ENCODE measurements at places on chromosomes 3 and 15.

- DNase-seq = no peak
Measured at GRCh38 chr3:72517921-72518424, 330.3 kb downstream of the SHQ1 start.

DNA sequence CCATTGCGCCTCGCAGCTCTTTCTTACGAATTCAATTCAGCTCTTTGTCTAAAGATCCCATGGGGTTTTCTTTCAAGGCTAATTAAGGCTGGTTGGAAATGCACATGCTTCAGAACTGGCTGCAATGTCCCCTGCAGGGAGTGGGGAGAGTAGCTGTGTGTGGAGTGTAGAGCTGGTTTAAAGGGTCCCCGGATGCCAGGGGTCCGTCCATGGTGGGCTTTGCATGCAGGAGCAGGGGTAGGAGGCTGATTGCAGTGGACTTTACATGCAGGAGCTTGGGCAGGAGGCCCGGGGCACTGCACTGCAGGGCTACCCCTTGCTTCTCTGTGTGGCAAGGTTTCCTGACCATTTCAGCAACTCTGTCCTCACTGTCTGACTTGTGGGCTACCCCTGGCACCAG, 261.6 kb upstream of the LYSMD4 start:
- no peak for DNase-seq

GRCh38 chr3:13393427-13394360, 26.4 kb downstream of the NUP210 start:
- no peak for DNase-seq

DNA sequence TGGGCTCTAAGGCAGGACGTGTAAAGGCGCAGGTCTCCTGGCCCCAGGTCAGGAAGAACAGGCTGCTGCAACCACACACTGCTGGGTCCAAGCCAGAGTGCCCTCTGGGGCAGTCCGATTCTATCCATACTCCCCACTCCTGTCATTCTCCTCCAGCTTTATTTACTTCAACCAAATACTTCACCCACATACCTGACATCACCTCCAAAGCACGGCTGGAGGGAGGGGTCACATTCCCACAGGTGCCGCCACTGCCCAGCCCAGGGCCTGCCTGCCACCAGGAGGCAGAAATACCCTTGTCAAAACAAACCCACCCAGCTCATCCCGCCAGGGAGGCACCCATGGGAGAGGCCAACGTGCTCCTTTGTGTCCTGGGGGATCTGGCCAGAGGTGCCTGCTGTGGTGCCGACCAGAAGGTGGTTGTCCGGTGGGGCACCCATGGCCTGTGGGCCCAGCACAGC, 100.4 kb downstream of the DAPK2 start:
- no peak for DNase-seq

- DNase-seq = peak; percentile 1
Measured at GRCh38 chr15:34436126-34436955, 1.3 kb downstream of the GOLGA8A start.

DNA sequence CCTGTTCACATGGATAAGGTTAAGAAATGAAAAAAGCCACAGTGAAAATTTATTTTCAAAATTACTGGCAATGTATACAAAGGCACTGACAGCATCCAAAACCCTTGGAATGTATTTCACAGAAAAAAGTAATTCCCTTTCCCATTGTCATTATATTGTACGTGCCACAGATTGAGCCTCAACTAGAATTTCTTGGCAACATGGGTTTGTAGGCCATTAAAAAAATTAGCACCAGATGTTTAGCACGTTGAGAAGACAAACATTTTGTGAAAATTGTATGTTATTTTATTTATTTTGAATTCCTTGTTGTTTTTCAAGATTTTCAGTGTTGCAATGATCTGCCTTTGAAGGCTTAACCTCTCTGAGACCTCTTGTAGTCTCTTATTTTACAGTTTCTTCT, 76.3 kb upstream of the EPHB3 start:
- DNase-seq = no peak

DNA sequence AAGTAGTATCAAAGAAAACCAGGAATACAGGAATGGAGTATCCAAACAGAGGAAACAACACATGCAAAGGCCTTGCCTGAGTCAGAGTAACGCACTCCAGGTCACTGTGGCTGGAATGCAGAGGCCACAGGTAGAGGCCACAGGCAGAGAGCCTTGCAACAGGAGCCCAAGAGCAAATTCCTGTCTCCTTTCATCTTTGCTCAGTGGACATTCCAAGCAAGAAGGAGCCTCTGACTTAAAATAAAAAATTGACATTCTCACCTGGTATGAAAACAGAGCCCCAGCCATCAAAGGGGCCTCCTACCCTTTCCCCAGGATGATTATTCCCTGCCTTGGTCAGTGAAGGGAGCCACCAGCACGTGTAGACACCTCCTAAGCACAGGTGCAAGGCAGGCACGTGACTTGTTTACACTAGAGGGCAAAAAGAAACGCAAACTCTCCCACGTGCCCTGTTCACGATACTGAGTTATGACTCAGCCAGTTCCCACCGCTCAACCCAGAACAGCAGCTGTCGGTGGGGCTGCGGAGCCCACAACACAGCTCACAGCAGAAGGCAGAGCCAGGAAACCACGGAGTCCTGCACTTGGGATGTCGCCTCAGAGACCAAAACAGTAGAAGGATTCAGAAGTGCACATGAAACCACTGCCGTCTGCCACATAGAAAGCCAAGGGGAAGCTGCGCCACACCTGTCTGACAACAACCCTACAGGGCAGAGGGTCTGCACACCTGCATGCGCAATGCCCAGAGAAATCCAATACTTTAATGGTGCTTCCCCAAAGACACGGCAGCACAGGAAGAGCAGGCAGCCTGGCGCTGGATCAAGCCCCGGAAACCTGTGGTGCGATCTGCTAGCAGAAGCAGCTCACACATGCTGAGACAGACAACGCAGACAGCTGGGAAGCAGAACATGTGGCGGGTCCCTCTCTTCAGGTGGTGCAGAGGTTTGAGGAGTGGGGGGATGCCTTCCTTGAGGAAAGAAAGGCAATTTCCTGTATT, 52.1 kb downstream of the ITGB5 start:
- DNase-seq = peak; percentile 50

DNA sequence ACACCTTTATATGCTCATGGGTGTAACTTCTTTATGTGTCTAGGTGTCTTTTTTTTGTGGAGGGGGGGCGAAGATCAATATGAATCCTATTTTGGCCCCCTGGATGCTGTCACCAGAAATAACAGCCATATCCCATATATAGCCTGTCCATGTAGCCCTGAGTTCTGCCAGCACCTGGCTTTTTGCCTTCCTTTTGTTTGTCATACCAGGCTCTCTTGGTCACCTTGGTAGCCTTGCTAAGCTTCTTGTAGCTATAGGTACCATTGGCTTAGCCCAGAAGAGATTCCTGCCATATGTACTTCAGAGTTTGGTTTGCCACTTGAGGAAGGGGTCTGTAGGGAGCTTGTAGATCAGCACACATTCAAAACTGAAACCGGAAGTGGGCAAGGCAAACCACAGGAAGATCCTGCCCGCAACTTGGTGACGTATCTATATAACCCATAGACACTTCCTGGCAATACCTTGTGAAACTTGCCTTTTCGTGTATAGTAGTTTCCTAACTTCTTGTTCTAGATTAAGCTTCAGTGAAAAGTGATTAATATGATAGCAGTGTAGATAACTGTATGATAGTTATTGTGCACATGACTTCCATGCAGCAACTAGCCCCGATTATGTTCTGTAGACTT, 11.9 kb downstream of the RASA2 start:
- peak; percentile 92 for DNase-seq

- DNase-seq = no peak
Measured at GRCh38 chr3:21170964-21171363, 580.0 kb downstream of the ZNF385D start.

DNA sequence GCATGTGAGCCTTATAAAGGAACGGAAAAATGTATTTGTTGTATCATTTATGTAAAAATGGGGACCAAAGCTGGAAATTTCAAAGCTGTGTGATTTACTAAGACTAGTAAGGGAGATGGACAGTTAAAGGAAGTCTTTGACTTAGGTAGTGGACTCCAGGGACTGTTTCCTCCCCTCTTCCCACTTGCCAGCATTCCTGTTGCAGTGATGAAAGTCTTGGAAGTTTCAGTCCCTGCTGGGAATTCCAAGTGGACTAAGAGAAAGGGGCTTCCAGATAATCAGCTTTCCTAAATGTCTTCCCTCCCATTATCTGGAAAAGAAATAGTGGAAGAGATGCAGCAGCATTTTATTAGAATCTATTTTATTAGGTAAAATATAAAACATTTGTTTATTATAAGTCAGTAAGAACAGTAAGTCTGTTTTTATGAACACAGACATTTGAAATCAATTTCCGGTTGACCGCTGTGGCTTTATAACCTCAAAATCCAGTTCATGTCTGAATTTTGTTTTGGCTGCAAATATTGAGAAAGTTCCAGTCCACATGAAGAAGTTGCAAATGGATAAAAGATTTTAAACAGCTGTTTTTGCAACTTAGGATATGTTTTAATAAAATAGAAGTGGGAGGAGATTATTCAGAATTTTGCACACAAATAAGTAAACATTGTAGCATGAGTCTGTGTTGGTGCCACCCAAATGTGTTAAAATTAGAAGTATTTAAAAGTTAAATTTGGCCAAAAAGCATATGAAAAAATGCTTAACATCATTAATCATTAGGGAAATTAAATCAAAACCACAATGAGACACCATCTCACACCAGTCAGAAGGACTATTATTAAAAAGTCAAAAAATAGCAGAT, 141.8 kb downstream of the IL20RB start:
- DNase-seq = no peak

- DNase-seq = no peak
Measured at GRCh38 chr15:35540885-35541284, 5.1 kb downstream of the DPH6 start.

GRCh38 chr3:48478626-48479555, 25.1 kb downstream of the SHISA5 start:
- DNase-seq = no peak

GRCh38 chr3:105866656-105867653, 1.9 kb downstream of the CBLB start:
- peak; percentile 59 for DNase-seq

DNA sequence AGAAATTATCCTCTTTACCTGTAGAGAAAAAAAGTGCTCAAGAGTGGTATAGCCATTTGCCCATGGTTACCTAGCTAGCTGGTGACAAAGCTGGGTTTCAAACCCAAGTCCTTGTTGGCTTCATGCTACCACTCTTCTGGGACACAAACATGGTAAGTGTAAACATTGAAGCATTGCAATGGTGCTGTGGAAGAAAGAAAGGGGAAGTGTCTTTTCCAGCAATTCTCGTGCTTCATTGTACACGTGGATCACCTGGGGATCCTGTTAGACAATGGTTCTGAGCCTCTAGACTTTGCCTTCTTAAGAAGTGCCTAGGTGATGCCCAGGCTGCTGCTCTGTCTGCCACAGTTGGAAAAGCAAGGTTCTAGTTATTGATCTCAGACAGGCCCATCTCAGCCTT, 134.8 kb upstream of the CTNNB1 start:
- DNase-seq = no peak

GRCh38 chr3:30752491-30752890, 142.0 kb downstream of the GADL1 start:
- DNase-seq = no peak

DNA sequence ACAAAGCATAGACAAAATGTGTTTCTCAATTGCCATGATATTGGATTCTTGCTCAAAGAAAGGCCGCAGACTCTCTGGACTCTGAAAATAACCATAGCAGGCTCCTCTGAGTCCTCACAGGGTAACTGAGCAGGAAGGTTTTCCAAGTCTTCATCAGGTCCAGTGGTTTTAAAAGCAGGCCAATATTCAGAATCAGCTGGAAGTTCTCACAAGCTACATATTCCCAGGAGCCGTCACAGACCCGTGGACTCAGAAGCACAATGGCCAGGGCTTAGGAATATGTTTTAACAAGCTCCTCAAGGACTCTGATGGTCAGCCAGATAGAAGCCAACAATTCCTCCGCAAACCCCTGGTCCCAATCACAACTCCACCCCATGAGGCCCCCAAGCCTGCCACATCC, 256.1 kb upstream of the ADAMTS9 start:
- DNase-seq = no peak

- DNase-seq = peak; percentile 60
Measured at GRCh38 chr3:126924458-126924857, 58.5 kb upstream of the PLXNA1 start.

DNA sequence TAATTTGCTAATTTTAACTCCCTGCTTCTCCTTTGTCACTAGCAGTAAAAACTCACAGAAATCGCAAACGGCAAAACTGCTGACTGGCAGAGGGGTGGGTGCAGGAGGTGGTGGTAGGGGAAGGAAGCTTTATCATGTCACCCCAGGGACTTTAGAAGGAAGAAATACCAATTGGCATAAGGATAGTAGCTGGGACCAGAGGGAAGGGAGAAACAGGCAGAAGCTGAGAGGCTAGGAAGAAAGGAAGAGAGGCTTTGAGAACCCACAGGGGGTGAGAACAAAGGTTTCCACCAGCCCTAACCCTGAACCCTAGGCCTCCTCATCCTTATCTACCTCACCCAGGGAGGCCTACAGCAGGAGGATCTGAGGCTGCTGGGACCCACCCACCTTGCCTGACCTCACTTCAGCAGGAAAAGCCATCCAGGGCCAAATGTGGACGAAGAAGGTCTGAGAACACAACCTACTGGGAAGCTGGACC, 10.7 kb downstream of the ITGB5 start:
- DNase-seq = peak; percentile 77

DNA sequence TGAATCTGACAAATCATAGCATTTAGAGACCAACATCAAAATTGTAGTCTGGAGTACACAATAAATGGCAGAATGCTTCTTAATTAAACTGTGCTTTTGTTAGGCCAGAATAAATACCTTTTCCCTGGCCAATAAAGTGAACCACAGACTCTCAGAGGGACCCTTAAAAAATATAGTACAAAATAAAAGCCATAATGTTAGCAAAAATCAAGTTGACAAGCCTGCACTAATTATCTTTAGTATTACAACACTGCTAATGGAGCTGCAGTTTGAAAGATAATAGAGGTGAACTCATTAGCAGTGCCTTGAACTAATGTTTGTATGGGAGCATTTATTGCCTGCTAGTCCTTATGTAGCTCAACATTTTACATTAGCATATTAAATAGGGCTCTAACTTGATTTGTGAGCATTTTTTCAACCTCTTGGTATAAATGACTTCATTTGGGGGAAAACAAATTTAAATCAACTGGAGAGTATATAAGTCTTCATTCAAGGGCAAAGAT, 801.3 kb downstream of the EPHA3 start:
- DNase-seq = no peak

- DNase-seq = no peak
Measured at GRCh38 chr3:122937745-122938144, 89.8 kb downstream of the SEMA5B start.

GRCh38 chr15:35705884-35706585, 160.1 kb upstream of the DPH6 start:
- peak; percentile 5 for DNase-seq

GRCh38 chr15:39667382-39668127, 86.7 kb downstream of the THBS1 start:
- DNase-seq = no peak

Measured in suppressor macrophage treated with lipopolysaccharide for 4 hours (primary cell).